Muscle of arm (tissue), 14 donors: ENCODE measurements at places on chromosomes 6 and 20.

DNA sequence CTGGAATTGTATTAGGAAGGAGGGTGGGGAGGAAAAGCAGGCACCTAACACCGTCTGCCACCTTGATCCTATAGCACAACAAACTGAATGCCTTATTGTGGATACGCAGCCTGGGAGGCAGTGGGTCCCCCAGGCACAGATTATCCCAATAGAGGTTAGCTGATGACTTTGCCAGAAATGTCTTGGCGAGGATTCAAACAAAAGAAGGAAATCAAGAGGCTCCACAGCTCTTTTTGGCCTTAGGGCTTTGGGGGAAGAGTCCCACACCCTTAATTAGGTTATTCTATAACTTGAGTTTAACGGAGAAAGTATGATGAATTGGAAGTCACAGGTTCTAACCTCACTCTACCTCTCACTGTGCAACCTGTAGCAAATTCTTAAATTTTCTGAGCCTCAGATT is 102.0 kb downstream of the MRPL14 start:
- no peak for DNase-seq

GRCh38 chr6:20572940-20573339 is 38.7 kb downstream of the CDKAL1 start:
- no peak for DNase-seq

GRCh38 chr6:26333476-26334297 is 31.3 kb upstream of the BTN3A2 start:
- DNase-seq: no peak

GRCh38 chr20:15332711-15333160 is 995.3 kb upstream of the FLRT3 start:
- no peak for DNase-seq

DNA sequence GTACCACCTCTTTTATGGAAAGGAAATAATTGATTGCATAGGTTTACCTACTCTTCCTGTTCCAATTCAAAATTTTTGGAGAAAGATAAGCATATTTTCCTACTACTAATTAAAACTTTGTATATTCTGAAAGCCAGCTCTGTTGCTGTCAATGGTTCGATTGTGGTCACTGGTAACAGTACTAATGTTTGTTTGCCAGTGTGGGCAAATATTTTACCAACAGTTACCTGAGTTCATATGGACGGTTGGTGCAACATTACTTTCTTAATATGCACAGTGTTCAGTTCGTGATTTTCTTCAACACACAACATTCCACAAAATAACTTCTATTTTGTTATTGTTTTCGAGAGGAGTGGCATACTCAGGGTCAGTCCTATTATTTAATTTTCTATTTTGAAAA is 17.1 kb upstream of the CTAGE9 start:
- DNase-seq: no peak

DNA sequence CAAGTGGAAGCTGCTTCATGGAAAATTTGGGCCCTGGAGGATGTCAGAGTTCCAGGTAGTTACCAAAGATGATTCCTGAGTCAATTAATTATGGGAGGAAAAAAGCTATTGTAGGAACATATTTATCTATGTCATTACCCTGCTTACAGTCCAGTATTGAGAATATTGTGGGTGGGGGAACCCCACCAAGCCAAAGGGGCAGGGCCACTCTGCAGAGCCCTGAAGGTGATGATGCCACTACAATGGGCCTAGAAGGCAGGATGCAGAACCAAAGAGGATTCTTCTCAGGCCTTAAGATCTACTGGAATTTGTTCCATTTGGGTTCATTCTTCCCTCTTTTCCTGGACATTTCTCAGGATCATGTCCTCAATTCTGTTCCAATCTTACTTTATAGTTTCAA is 375.2 kb upstream of the MARCKS start:
- no peak for DNase-seq

DNA sequence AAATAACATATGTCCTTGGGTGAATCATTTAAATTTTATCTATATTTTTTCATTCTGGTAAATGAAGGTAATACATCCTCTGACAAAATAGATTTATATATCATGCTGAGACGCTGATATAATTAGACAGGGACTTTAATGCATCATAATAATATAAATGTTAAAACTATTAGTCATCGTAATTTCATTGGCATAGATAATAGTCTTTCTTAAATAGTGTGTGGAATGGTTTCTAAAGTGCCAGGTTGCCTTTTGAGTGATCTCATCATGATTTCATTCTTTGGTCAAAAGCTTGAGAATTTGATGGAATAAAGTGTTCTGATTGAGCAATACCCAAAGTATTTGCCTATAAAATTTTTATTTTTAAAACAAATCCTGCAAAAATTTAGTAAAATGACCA is 43.2 kb upstream of the BMP5 start:
- no peak for DNase-seq

GRCh38 chr20:39130627-39131026 is 168.5 kb downstream of the DHX35 start:
- no peak for DNase-seq

DNA sequence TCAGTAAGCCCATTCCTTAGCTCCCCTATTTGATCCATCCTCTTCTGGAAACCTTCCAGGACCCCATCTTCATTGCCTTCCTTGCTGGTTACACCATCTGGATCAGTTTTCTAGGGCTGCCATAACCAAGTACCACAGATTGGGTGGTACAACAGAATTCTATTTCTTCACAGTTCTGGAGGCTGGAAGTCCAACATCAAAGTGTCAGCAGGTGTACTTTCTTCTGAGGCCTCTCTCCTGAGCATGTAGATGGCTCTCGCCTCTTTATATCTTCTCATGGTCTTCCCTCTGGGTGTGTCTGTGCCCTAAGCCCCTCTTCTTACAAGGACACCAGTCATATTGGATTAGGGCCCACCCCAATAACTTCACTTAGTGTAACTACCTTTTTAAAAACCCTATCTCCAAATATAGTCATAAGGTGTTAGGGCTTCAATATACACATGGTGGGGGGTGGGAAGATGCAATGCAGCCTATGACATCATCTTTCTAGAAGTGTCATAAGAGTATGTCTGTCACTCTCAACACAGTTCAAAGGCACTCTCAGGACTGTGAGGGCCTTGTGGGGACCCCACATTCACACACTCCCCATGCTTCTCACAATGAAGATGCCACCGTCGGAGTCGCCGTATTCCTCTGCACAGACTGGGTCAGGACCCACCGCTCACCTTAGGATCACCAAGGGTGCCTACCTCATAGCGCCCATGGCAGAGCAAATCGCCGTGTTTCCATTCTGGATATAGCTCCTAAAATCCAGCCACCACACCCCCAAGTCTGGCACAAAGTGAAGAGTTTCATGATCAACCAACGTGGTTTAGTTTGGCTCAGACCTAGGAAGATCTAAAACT is 12.2 kb upstream of the PRND start:
- DNase-seq: no peak

DNA sequence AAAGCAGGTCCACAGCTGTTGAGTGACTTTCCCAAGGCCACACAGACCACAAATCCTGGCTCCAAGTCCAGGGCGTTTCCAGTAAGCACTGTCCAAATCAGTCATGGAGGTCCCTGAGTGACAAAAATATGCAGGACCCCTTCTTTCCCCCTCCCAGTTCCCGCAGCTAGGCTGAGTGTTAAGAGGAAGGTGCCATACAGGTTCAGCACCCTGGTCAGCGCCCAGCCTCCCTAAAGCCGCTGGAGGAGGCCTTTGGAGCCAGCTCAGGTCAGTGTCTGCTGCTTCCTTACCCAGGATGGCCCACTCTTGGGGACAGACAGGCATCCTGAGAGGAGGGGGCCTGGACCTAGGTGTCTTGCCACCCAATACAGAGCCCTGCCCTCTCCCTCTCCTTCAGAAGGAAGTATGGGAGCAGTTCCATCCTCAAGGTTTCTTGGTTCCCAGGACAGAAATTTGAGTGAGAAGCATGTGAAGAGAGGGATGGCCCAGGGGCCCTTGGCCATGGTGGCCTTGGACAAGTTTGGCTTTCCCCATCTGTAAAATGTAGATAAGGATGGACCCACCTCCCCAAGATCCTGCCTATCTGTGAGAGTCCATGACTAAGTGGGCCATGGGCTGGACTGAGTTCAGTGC is 13.2 kb downstream of the TMEM74B start:
- peak; percentile 25 for DNase-seq

DNA sequence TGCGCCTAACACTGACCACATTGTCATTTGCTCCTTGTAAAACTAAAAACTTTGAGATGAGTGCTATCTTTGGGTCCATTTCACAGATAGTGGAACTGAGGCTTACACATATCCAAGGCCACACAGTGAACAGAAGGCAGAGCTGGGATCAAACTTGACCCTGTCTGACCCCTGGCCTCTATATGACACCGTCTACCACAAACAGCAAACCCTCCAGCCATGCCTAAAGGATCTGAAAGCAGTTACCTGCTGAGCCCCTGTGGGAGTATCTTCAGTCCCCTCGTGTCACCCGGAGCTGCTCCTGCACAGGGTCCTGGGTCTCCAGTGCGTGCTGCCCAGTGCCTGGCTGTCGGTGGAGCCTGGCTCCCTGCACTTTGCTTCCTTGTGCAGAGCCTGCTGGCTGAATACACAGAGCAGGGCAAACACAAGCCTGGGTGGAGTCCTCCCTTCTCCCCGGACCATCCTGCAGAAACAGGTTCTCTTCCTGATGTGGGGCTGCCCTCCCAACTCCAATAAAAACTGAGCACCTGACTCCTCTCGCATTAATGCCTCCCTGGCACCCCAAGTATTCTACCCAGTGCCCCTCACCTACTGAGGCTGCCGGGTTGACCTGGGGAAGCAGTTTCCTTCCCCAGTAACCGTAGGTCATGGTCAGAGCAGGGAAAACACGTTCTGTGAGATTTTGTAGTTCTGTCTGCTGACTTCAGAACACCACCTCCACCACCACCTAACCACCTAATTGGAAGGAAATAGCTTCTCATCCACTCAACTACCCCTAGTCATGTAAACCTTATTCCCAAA is at the start of gene BCAS1:
Gene BCAS1 (minus strand): TSS at position 408 of the 801 bp plus-strand sequence. CDS start 11,876 bp downstream, outside the sequence.
- no peak for DNase-seq

DNA sequence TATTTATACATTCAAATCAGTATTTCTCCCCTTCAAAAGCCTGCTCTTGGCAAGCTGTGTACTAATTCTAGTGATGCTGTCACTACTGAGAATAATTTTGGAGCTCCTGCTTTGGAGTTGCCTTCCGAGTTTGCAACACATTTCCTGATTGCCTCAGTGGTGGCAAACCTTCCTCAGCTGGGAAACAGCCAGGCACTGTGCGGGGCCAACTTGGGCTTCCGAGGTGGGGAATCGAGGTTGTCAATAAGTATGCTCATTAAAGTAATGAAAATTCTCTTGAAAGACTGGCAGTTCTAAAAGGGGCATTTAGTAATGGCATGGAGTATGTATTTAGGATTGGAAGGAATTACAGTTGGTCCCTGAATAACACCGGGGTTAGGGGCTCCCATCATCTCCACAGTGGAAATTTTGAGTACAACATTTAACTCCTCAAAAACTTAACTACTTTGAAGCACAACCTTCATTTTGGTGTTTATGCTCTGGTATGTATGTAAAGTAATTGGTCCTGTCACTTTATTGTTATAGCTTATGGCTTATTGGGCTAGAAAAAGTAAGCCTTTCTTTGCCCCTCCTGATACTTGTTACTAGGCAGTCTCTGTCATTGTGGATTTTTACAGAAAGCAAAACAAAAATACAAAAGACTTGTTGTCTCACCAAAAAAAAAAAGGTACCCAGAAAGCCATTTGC is 2.7 kb downstream of the PAQR8 start:
- no peak for DNase-seq

DNA sequence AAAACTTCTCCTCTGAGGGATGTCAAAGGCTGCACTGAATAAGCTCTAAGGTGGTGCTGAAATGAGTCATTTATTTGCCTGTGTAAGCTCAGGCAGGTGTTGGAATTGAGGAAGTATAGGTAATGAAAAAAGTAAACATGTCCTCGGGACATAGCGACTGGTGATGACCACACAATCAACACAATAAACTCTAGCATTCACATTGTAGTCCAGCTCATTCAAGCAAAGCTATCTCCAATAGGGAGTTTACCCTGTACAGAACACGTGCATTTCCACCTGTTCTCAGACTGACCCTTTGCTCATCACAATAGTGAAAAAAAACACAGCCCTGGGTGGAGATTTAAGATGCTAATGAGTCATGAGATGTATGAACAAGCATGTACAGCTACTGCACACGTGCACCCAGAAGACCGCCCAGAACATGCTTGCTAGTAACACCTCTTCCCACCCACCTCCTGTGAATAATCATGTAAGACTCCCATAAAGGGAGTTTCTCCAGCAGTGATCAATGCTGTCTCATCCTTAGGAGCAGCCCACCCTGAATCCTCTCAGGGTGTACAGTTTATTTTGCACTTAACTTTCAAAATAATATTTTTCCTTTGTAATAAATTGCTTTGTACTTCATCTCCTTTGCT is 33.0 kb upstream of the POU5F1 start:
- no peak for DNase-seq

DNA sequence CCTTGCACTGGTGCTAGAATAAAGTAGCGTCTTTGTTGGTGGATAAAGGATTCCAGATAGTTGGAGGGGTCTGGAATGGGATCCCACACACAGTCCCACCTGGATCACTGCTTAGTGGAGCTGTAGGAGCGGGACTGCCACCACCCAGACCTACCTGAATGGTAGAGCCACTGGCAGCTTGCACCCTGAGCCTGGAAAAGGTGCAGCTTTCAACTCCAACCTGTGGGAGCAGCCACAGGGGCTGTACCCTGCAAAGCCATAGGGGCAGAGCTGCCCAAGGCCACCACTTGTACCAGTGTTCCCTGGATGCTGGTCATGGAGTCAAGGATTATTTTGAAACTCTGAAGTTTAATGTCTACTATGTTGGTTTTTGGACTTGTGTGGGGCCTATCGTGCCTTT is 26.9 kb downstream of the VTA1 start:
- DNase-seq: no peak

DNA sequence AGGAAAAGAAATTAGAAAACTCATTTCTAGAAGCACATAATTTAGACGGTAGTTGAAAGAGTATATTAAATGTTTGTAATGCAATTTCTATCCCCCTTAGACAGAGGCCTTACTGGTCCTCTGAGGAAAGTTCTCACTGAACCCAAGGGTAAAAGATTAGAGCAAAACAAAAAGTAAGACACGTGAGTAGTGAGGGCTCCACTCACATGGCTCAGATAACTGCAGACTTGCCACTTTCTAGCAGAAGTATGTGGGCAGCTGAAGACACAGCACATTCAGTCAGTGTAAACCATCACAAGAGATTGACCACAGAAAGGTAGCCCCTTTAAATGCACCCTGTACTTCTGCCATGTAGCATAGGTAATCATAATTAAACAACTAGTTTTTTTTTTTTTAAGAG is 193.8 kb downstream of the BTBD9 start:
- no peak for DNase-seq

GRCh38 chr6:143000811-143001210 is 55.8 kb upstream of the HIVEP2 start:
- peak; percentile 68 for DNase-seq

- DNase-seq: no peak
These were observed 77.6 kb upstream of the QKI start for GRCh38 chr6:163336961-163337360.

- no peak for DNase-seq
These were observed 1.5 kb upstream of the RREB1 start for GRCh38 chr6:7106215-7106751.

- DNase-seq: no peak
These were observed 88.3 kb upstream of the COL21A1 start for GRCh38 chr6:56335726-56336125.
